ENCODE measurements at places on chromosomes 5 and 9.

- no peak for DNase-seq
Measured at GRCh38 chr5:660491-661030, 32.6 kb downstream of the TPPP start.

DNA sequence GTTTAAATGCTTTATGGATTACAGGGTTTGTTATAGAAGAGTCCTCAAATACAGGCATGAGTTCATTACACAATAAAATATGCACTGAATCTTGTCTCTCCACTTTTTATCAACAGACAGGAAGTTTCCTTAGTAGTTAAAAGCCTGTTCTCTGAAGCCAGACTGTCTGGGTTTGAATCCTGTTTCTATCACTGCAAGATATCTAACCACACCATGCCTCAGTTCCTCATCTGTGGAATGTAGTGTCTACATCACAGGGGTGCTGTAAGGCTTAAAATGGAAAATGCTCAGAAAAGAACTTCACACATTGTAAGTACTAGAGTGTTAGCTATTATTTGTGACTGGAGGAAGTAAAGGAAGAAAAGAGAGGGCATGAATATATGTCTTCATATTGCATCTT lies 9.3 kb downstream of the LIX1 start:
- DNase-seq: peak; percentile 66

- DNase-seq: no peak
Measured at GRCh38 chr9:6915635-6916034, 157.9 kb downstream of the KDM4C start.

DNA sequence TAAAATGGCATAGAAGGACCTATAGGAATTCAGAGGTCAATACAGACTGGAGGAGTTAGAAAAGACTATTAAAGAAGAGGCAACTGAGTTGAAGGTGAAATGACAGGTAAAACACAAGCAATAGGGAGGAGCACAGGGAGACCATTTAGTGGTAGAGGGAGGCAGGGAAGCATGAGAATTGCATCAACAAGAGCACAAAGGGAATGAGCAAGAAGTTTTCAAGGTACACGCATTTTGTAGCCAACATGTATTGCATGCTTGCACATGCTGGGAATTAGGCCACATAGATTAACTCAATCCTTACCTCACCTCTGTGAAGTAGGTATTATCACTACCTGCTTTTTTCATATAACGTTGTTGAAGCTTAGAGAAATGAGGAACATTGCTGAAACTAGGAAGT lies 42.3 kb downstream of the PLPP1 start:
- DNase-seq: no peak

GRCh38 chr9:74672237-74672636 lies 175.1 kb downstream of the RORB start:
- DNase-seq: no peak

GRCh38 chr5:173679909-173680630 lies 63.6 kb upstream of the BOD1 start:
- DNase-seq: no peak

- no peak for DNase-seq
Measured at GRCh38 chr9:98391406-98391805, 136.0 kb upstream of the TBC1D2 start.

DNA sequence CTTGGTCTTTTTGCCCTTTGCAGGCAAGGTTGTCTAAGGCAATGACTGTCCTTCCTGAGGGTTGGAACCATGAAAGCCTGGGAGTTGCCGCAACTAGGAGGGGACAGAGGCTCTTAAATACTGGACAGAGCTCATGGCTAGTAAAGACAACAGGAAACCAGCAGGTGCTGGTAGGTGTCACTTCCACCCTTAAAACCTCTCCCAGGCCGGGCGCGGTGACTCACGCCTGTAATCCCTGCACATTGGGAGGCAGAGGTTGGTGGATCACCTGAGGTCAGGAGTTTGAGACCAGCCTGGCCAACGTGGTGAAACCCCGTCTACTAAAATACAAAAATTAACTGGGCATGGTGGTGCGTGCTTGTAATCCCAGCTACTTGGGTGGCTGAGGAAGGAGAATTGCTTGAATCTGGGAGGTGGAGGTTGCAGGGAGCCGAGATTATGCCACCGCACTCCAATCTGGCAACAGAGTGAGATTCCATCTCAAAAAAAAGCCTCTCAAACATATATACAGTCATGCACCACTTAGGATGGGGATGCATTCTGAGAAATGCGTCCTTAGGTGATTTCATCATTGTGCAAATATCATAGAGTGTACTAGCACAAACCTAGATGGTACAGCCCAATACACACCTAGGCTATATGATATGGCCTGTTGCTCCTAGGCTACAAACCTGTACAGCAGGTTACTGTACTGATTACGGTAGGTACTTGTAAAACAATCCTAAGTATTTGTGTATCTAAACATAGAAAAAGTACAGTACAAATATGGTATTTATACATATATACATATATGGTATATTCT lies 102.7 kb downstream of the HSPA4 start:
- DNase-seq: no peak

- DNase-seq: no peak
Measured at GRCh38 chr5:7849681-7850394, 1.1 kb downstream of the CFAP90 start.

Measured in astrocyte (in vitro differentiated cells and primary cell).